Pulmonary artery endothelial cell (primary cell): ENCODE measurements at places on chromosomes 1 and 21. TPM values are rescaled to one million over a fixed set of nuclear protein-coding genes. Genes with fewer than 3 reads are reported as not detected.

RHBG gene
- not detected in 2 replicates for total RNA-seq

ATP1B1 gene
- 31.4 and 40.2 TPM in 2 replicates for total RNA-seq

CLCN6 gene
- total RNA-seq: 8.1 and 12.4 TPM in 2 replicates

GBP3 gene
- 12.7 and 23.9 TPM in 2 replicates for total RNA-seq

ARTN gene
- total RNA-seq: not detected in 2 replicates

SNX7 gene
- 51.6 and 60.0 TPM in 2 replicates for total RNA-seq

TSPAN2 gene
- total RNA-seq: 0.39 and 0.86 TPM in 2 replicates

HHAT gene
- 1.6 TPM in 2 replicates for total RNA-seq

OLFML3 gene
- total RNA-seq: 0.78 and 0.86 TPM in 2 replicates
